PC-3 (cell line): ENCODE measurements at places on chromosomes 4 and X. TPM values are rescaled to one million over a fixed set of nuclear protein-coding genes. Genes with fewer than 3 reads are reported as not detected.

Gene PCYT1B
- not detected in 2 replicates for total RNA-seq

Gene RTL5
- total RNA-seq, result 0.23 and 0.40 TPM in 2 replicates

Gene SUPT20HL1
- not detected in 2 replicates for total RNA-seq

Gene MSMO1
- 30.5 and 37.6 TPM in 2 replicates for total RNA-seq

Gene FGF13
- 0.47 and 2.2 TPM in 2 replicates for total RNA-seq

Gene RPL9
- total RNA-seq, result 1,291 and 1,298 TPM in 2 replicates

Gene DGKK
- total RNA-seq, result not detected in 2 replicates

Gene SPANXN4
- total RNA-seq, result not detected in 2 replicates

Gene SERTM2
- not detected in 2 replicates for total RNA-seq

Gene CT45A1
- not detected in 2 replicates for total RNA-seq

Gene RELL1
- total RNA-seq, result 14.6 and 19.5 TPM in 2 replicates

Gene XAGE1A
- total RNA-seq, result not detected in 2 replicates

Gene SAGE1
- not detected in 2 replicates for total RNA-seq

Gene ANK2
- total RNA-seq, result 1.4 and 1.8 TPM in 2 replicates

Gene SSX2
- not detected in 2 replicates for total RNA-seq

Gene DAPP1
- 11.6 and 11.8 TPM in 2 replicates for total RNA-seq
